ENCODE measurements at places on chromosomes 1 and 21. TPM values are rescaled to one million over a fixed set of nuclear protein-coding genes. Genes with fewer than 3 reads are reported as not detected.
A peak's percentile ranks its signal among the peaks of the same experiment; 100 is the strongest.

RBM11 gene
- 1.4 TPM for total RNA-seq

- DNase-seq: no peak
Measured at GRCh38 chr1:153769221-153769620, 6.0 kb upstream of the SLC27A3 start.

DNA sequence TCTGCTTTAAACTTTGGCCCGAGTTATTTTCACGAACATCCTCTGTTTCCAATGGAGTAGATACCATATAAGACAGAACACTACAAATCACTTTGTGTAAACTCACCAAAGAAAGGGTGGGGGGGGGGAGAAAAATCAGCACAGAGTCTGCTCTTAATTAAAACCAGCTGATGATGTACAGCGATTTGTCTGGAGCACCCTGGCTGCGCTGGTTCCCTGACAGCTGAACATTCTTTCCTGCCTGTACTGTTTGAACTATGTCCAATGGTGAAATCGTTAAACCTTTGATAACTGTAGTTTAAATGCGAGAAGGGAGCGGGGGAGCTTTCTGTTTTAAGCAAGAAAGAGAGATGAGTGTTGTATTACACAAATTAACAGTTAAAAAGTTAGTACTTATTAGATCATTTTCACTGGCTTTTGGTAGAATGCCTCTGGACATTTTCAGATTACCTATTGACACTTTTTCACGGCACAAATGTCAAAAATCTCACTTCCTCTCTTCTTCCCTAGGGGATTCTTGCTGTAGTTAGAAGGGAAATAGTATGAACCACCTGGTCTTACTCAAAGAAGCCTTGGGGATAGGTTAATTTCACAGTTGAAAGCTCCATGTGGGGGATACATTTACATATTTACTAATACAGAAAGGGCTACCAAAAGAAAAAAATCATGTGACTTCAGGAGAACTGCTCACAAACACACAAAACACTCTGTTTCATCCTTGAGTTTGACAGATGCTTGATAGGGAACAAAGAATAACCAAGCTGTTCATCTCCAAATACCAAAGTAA is 140.2 kb upstream of the RUNX1 start:
- DNase-seq: no peak

HRNR gene
- total RNA-seq: not detected

DNA sequence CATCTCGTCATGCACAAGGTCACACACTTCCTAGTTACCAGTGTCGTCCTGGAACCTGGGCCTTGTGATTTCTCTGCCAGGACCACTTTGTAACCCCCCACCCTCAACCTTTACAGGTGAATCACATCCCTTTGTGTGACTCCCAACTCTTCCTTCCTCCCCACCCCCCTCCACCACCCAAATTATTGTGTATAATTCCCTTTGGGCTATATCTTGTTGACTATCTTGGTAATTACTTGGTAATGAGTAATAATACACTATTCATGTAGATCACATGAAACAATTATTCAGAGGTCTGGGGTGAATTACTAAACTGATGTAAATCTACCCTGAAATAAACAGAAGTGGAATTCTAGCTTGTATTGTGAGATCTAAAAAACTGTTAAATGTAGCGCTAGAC is 1.7 kb downstream of the KCNK1 start:
- no peak for DNase-seq

DNA sequence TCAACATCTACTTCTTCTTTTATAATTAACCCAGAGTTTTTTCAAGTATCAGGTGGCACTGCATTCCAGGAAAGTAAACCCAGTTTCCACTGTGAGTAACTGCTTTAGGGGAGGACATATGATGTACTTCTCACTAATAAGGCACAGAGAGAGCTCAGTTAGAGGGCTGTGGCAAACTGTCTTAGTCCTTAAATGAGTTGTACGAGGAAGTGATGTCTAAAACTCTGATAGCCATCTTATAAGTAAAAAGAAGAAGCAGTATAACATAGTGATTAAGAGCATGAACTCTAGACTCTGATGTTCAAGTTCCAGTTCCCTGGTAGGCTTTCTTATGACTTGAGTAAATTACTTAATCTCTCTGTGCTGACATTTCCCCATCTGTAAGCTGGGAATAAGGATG is 58.7 kb upstream of the PTGS2 start:
- DNase-seq: no peak

GRCh38 chr1:185567440-185567839 is 166.8 kb upstream of the HMCN1 start:
- no peak for DNase-seq

NUP210L gene
- total RNA-seq: 0.26 TPM

GRCh38 chr1:4146101-4146500 is 246.0 kb upstream of the C1orf174 start:
- DNase-seq: no peak

DNA sequence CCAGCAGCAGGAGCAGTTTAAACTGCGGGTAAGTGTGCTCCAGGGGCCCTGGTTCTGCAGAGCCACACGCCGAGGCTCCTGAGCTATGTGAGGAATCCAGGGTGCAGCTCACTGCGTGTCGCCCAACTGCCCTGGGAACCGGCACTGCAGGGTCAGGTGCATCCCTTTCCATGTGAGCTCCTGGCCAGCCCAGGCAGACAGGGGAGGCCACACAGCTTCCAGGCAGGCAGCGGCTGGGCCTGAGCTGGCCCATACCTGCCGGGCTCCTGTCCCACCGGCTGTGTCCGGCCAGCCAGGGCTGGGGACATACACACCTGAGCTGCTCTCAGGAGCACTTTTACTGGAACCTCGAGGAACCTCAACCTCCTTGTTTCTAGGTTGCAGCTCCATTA is 18.6 kb upstream of the COL18A1 start:
- DNase-seq: no peak

DNA sequence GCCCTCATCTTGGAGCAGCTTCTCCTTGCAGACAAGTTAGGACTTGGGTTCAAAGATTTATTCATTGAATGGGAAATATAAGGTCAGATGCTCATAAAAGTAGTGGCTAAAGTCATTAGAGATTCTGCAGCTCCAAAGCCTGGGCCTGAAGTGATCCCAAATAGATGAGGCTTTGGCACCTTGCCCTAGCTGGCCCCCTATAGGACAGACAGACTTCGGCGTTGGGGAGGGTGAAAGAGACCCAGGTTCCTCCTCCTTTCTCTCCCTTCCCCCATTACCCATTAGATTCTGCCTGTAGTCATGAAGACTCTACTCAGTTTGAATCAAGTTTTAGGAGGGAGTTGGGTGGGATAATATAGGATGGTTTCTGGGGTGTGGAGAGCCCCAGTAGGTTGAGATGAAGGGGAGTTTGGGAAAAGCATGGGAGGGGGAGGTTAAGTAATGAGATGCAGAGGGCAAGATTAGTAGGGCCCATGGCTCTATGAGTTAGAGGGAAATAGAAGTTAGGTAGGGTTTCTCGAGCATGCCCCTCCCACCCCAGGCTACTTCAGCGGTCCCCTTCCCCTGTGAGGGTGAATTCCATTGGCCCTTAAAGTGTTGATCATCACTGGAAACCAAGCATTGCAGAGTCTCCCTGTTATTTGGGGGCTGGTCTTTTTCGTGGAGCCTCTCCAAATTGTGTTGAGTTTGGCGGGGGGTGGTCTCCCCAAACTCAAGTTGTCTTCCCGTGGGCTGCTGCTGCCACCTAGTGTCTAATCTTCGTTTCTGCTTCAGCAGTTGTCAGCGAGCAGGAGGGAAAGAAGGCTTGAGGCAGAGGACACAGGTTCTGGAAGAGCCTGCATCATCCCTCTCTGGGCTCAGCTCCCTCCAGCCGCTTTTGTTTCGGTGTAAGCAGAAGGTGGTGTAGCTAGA is 2.1 kb upstream of the AHDC1 start:
- peak; percentile 65 for DNase-seq

DNA sequence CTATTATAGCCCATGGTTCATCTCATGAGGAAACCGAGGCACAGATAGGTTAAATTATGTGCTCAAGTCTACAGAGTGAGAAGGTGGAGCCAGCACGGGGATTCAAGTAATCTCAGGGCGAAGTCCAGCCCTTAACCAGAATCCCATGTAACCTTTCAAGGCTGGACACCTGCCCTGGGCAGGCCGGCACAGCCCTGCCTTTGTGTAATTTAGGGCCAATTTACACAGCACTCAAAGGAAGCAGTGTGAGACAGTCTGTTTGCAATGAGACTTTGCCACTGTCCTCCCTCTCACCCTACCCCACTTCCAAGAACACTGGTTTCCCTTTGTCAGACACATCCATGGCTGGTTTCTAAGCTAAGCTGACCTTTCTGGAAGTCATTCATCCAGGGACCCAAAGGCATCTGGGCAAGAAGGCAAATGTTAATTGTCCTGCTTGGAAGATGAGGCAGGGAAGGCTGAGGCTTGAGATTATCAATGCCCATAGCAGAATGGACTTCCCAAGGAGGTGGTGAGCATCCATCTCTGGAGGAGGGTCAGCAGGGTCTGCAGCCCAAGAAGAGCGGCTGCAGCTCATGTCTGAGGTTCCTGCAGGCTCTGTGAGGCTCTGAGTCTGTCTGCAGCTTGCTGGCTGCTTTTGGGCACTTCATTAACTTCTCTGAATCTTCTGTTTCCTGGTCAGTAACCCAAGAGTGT is 159.2 kb downstream of the TRABD2B start:
- DNase-seq: no peak

- DNase-seq: no peak
Measured at GRCh38 chr1:85940656-85941306, 215.8 kb downstream of the COL24A1 start.

DNA sequence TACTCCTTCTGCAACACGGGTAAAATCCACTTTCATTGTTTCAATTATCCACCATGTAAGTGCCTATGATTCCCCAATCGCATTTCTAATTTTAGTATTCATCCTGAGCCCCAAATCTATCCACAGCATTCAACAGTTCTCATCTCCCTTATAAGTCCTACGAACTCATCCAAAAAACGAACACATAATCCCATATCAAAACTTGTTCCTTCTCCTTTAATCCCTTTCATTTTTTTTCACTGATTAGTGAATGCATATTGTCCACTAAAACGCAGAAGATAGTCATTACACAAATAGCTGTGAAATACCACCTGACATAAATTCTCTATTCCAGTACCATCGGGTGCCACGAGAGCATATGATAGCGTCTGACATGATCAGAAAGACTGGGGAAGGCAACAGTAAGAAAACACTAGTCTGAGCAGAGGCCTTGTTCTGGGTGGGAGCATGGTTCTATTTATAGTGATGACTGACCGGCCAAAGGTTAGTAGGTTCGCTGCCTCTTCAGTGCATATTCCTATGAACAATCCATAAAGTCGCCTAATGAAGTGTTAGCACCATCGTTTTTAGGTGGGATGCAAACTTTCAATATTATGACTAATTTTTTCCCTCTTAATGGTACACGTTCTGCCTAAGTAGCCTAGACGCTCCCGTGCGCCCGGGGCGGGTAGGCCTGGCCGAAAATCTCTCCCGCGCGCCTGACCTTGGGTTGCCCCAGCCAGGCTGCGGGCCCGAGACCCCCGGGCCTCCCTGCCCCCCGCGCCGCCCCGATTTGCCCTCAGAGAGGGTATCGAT is 648 bp downstream of the ATP5PF start:
- peak; percentile 8 for DNase-seq

PHLDA3 gene
- 82.7 TPM for total RNA-seq

DNA sequence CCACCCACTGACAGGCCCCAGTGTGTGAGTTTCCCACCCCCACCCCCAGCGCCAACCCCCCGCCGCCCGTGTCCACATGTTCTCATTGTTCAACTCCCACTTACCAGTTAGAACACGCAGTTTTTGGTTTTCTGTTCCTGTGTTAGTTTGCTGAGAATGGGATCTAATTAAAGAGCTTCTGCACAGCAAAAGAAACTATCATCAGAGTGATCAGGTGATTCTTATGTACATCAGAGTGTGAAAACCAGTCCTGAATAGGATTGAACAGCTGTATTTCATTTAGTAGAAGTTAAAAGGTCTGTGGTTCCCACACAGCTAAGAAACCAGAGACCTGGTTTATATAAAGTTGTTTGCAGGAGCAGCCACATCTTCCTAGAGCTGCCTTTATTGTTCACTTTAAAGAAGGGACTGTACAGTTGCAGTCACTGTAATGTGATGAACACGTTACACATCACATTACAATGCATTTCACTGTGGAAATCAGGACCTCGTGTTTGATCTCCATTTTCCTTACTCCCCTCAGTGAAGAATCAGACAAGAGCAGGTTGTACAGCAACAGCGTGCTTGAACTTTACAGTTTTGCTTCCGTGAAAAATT is 1.2 kb downstream of the GBP6 start:
- DNase-seq: no peak

DNA sequence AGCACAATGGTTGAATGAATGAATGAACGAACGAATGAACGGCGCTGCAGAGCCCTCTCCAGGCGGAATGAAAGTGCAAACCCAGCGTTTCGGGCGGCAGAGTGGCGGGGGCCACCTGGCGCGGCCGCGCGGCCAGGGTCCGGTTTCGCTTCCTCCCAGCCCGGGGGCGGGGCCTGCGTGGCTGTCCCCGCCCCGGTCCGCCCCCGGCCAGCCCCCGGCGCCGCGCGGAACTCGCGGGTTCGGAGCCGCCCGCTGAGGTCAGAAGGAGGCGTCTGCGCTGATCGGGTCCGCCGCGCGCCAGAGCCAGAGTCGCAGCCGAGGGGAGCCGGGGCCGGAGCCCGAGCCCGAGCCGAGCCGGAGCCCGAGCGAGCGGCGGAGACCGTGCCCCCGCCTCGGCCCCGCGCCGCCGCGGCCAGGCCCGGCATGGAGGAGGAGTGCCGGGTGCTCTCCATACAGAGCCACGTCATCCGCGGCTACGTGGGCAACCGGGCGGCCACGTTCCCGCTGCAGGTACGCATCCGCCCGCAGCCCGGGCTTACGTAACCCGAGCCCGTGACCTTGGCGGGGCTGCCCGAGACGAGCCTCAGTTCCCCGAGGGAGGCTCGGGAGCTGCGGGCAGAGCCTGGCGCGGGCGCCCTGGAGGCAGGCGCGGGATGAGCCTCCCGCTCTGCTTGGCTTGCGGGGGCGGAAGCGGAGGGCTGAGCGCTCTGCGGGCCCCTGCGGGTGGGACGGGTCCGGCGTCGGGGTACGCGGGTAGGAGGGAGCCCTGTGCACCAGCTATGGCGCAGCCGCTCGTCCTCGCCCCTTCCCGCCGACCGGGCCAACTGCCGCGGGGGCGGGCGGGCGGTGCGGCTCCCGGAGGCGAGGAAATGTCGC is at the start of gene PDXK:
TSS of gene PDXK (plus strand) at position 258 of the 876 bp plus-strand sequence. CDS start at position 424, 166 bp downstream.
- peak; percentile 91 for DNase-seq

MATN1 gene
- total RNA-seq: 0.08 TPM

All from left lung (tissue), 14 donors.